ENCODE measurements at places on chromosomes 3 and 15.

- DNase-seq = no peak
These were observed 20.2 kb upstream of the TMEM41A start for GRCh38 chr3:185519021-185519420.

GRCh38 chr3:180321534-180321933 is 280.4 kb upstream of the TTC14 start:
- no peak for DNase-seq

- DNase-seq = no peak
These were observed 466 bp upstream of the HCN4 start for GRCh38 chr15:73369154-73369694.

DNA sequence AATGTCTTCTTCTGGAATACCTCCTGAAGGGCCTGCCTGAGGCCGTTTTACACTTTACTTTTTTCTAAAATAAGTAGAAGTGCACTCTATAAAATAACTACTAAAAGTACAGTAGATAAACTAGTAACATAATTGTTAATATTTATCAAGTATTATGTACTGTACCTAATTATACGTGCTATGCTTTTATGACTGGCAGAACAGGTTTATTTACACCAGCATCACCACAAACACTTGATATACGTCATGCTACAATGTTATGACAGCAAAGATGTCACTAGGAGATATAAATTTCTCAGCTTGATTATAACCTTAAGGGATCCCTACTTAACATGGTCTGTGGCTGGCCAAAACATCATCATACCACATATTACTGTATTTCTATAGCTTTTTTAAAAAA is 29.4 kb downstream of the DLG1 start:
- no peak for DNase-seq

- DNase-seq = no peak
These were observed 106.6 kb upstream of the SLC6A6 start for GRCh38 chr3:14295801-14296200.

GRCh38 chr3:105513886-105514285 is 147.2 kb downstream of the ALCAM start:
- no peak for DNase-seq

DNA sequence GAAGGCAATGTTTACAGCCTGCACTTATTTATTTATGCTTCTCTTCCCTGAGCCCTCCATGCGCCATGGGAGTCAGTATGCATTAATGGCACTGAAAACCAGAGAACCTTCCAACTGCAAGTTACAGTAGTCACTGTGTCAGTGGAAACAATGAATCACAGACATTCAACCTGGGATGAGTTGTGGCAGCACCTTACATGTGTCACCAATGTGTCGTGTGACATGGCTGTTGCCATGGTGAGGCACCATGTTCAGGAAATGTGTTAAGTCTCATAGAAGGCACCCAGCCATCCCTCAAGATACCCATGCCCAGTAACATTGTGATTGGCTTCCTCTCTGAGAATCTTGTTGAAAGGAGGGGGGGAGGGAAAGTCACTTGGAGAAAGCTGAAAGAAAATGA is 105.0 kb downstream of the FOXP1 start:
- peak; percentile 51 for DNase-seq

DNA sequence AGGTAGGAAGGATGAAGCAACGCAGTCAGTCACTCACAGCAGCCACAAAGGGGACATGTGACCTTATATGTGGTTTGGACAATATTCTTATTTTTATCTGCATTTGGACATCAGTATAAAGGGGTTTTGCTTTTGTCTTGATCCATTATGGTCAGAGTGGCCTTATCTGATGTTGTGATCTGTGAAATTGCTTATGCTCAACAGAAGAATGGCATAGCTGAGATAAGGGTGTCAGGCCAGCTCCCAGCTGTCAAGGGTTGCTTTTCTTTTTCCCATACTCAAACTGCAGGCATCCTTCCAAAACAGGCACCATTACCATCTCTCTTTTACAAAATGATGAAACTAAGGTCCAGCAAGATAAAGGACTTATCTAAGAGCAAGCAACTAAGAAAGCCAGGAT is 28.1 kb downstream of the DCLK3 start:
- DNase-seq = no peak

DNA sequence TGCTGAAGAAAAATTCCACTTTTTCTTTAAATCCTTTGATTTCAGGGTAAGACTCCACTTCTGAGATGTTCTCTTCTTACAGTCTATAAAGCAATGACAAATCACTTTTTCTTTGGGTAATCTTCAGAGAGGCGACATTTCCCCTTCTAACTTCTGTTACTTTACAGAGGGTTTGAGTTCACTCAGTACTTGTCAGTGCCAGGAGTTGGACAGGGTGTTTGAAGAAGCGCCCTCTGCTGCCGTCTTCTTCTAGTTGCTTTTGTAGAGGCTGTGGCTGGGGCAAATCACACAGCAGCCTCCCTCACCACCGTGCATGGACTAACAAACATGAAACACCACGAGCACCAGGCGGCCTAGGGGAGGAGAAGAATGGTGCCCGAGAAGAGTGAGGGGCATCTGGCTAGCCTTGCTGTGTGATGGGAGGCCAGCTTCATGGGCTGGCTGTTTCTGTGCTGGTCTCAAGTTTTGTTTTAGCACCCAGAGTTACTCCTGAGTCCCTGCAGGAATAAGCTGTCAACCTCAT is at the start of gene CD80:
TSS of gene CD80 (minus strand) at position 174 of the 523 bp plus-strand sequence. CDS start 1,886 bp downstream, outside the sequence.
- peak; percentile 55 for DNase-seq

GRCh38 chr15:98977441-98977840 is 30.2 kb downstream of the PGPEP1L start:
- no peak for DNase-seq

All from CD4-positive, alpha-beta T cell treated with Interleukin-6 at 100 ng/mL for 8 hours (primary cell).